Forelimb muscle (tissue), 1 donor: ENCODE measurements at places on chromosomes 6 and 20.

GRCh38 chr6:155861821-155862220 lies 406.2 kb upstream of the NOX3 start:
- DNase-seq = no peak

GRCh38 chr6:12336121-12336971 lies 46.2 kb downstream of the EDN1 start:
- no peak for DNase-seq

DNA sequence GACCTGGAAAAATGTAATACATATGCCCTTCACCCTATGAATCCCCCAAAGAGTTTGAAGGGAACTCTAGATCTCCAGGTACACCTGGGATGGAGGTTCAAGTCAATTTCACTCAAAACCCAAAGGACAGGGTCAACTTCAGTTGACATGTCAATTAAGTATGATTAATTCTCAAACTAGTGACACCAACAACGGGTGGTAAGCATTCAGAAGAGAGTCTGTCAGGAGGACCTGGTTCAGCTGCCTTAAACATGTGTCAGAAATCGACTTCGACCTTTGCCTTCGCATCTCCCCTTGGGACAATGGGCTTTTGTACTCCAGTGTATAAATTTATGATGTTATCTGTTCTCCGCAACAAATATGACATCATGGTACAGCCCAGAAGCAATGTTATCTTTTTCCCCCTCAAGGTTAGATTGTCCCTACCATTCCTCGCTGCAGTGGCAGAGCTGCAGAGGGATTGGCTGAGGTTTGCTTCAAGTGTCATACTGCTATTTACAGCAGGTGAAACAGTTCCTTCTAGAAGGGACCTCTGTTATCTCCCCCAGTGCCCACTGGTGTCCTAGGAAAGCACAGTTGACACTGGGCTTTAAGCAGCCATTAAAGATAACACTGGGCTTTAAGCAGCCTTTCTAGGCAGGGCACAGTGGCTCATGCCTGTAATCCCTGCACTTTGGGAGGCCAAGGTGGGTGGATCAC lies 94.7 kb upstream of the SNX9 start:
- no peak for DNase-seq

GRCh38 chr6:70312165-70312745 lies 9.4 kb upstream of the COL9A1 start:
- no peak for DNase-seq

GRCh38 chr20:14062786-14063185 lies 67.5 kb downstream of the MACROD2 start:
- no peak for DNase-seq

DNA sequence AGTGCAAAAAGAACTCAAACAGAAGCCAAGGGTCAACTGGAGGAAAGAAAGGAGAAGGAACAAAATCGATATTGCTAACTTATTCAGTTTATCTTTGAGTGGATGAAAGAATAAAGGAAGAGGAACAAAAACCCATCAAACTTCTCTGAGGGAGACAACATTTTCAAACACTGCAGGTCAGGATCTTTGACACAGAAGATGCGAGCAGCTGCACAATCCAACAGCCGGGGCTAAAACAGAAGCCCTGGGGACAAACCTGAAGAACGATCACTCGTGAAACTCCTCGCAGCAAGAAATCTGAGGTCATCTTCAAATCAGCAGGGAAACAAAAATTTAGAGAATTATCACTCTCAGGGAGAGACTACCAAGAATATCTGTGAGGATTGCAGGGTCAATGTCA lies 14.2 kb downstream of the SLC23A2 start:
- DNase-seq = no peak

DNA sequence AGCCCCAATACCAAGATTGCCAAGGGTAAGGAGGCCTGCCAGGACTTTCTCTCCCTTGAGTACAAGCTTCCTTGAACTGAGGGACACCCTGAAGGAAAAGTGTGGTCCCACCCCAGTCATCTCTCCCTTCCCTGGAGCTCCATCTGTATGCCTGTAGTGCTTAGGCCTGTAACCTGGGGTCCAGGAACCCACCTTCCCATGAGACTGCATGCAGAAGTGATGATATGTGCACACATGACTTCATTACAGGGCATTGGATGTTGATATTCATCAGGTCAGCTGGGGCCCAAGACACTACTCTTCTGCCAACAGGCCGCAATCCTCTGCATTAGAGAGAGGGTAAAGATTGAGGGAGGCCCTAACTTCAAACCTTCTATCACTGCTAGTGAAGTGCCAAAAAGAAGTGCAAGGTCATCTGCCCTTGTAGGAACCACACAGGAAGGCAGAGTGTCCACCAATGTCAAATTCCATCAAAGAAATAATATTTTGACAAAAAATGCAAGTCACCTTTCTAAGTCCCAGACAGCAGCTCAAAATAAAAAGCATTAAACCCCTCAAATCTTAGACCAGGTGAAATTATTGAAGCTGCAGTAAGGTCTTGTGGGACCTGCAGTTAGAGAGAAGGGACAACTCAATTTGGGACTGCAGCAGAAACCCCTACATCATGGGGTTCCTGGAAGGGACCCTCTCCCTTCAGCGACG lies 5.1 kb downstream of the HLA-F start:
- DNase-seq = no peak

DNA sequence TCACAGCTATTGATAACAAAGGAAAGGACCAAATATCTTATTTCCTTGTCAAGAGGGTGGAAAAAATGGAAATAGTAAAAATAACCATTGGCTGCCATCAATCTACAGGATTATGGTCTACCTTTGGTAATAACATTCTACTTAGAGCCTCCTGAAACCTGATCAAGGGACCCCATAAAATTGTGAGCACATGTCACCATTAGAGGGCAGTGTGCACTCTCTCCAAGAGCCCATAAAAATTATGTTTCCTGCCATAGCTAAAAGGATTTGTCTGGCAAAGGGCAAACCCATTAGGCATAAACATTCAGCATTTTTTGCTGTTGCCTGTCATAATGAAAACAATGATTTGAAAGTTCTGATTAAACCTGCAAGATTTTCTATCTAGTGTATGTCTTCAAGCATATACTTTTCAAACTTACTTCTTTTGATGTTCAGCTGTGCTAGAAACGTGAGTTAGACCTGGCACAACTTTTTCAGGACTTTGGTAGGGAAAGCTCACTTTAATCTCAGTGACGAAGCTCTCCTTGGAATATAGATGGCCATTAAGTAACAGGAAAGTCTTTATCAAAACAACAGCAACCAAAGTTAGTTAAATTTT lies 120.7 kb upstream of the ZFP64 start:
- peak; percentile 35 for DNase-seq

GRCh38 chr6:157223021-157223430 lies 100.3 kb downstream of the TMEM242 start:
- no peak for DNase-seq

GRCh38 chr20:15406072-15406471 lies 1068.7 kb upstream of the FLRT3 start:
- DNase-seq = no peak

DNA sequence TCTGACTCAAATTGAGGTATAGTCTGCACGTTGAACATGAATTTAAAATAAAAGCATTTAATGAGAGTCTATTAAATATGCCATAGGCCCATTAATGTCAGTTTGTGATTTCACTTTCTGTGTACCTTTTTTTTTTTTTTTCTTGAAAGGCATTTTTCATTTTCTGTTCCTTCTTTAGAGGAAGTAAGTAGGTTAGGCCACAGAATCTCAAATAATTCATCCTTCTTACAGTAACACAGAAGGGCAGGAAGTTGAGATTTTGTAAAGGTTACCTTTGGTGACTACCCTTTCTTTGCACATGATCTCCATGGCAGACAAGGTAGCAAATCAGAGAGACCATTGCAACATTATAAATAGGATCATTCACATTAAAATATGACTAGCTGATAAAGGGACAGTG lies 9.6 kb downstream of the L3MBTL3 start:
- DNase-seq = no peak

DNA sequence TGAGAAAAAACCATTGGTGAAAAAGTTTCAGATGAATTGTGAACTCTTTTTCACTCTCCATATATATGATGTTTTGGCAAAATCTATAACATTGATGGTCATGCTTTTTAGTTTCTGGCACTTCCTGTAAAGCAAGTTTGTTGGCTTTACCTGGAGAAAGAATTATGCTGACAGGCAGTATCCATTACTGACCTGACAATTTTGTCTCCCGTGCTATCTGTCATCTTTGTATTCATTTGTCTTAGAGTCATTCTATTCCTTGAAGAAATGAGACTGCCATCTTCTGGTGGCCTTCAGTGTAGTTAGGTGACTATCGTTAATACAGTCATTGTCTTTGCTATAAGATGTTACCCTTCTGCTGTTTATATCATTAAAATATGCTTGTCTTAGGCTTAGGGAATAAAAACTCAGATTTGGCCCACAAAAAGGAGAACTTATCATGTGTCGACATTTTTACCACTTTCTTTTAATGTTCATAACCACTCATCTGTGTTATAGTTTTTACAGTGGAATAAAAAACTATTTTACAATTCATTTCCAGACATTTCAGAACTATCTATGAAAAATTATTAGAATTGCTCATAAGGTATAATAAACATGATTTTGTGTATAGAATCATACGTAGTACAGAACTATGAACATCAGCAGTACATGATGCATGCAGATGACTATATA lies 707.0 kb downstream of the EPM2A start:
- DNase-seq = no peak

DNA sequence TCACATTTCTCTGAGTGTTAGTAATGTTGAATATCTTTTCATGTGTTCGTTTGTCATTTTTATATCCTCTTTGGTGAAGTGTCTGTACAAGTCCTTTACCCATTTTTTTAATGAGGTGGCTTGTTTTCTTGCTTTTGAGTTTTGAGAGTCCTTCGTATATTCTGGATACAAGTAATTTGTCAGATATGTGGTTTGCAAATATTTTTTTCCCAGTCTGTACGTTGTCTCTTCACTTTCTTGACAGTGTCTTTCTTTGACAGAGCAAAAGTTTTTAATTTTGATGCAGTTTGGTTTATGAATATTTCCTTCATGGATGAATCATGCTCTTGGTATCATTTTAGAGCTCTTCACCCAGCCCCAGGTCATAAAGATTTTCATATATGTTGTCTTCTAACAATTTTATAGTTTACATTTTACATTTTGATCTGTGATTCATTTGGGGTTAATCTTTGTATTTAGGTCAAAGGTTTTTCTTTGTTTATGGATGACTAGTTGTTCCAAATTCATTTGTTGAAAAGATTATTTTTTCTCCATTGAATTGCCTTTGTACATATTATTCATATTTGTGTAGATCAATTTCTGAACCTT lies 152.5 kb downstream of the MRPL14 start:
- DNase-seq = no peak

GRCh38 chr20:26208296-26209091 lies 511.8 kb upstream of the ZNF337 start:
- DNase-seq = no peak

- no peak for DNase-seq
These were observed 80.3 kb downstream of the PRND start for GRCh38 chr20:4802023-4802422.

- no peak for DNase-seq
These were observed 278.3 kb upstream of the PLCB4 start for GRCh38 chr20:8790442-8791074.

DNA sequence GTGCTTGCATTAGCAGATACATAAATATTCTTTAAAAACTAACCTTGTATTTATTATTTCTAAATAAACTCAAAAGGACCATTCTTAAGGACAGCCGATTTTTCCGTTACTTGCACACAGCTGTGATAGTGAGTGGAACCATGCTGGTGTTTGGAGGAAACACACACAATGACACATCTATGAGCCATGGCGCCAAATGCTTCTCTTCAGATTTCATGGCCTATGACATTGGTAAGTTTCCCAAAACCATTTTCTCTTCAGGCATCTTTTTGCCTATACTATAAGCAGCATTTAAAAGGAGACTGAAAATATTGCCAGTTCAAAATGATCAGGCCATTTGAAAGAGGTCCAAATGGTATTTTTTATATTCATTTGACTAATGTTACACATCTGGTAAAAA lies 92.3 kb downstream of the ATRN start:
- DNase-seq = no peak

- no peak for DNase-seq
These were observed 174.3 kb downstream of the TFAP2B start for GRCh38 chr6:50992704-50993625.

GRCh38 chr6:157764178-157765068 lies 58.6 kb upstream of the SNX9 start:
- DNase-seq = peak; percentile 48

GRCh38 chr20:20847814-20848213 lies 135.4 kb upstream of the RALGAPA2 start:
- no peak for DNase-seq

- DNase-seq = no peak
These were observed 50.7 kb downstream of the PPP1R3G start for GRCh38 chr6:5135788-5136376.

DNA sequence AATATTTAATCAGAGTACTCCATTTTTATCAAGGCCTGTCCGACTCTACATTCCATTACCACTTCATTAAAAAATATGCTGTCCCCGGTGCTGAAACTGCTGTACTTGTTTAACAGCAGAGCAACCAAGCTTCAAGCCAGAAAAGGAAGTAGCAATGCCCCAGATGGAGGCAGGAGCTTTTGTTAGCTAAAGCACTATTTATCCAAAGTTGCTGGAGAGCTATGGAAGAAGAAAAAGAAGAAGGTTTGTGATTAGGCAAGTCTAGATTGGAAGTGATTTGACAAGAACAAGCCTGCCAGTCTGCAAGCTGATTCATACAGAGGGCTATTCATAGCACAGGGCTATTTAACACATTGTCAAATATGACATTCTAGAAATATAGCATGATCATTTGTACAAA lies 160.9 kb upstream of the SPTLC3 start:
- no peak for DNase-seq

- no peak for DNase-seq
These were observed 61.3 kb downstream of the ATRN start for GRCh38 chr20:3532089-3532615.

- no peak for DNase-seq
These were observed 17.5 kb downstream of the HMGN4 start for GRCh38 chr6:26555505-26556262.

DNA sequence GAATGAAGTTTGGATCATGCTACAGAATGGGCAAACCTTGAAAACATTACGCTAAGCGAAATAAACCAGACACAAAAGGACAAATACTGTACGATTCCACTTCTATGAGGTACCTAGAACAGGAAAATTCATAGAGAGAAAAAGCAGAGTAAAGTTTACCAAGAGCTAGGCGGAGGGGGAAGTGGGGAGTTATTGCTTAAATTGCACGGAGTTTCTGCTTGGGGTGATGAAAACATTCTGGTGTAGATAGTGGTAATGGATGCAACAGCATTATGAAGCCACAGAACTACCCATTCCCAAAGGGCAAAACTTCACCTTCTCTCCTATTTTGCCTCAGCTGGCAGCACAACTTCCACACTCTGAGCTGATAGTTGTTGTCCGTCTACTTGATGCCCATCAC lies 6.4 kb upstream of the PDYN start:
- DNase-seq = no peak

GRCh38 chr20:22619272-22619671 lies 34.9 kb upstream of the FOXA2 start:
- DNase-seq = no peak

GRCh38 chr6:154503658-154504057 lies 6.8 kb downstream of the CNKSR3 start:
- DNase-seq = no peak
